ENCODE measurements at places on chromosomes 5 and 9. TPM values are rescaled to one million over a fixed set of nuclear protein-coding genes. Genes with fewer than 3 reads are reported as not detected.

Gene GRM6
- not detected for total RNA-seq

DNA sequence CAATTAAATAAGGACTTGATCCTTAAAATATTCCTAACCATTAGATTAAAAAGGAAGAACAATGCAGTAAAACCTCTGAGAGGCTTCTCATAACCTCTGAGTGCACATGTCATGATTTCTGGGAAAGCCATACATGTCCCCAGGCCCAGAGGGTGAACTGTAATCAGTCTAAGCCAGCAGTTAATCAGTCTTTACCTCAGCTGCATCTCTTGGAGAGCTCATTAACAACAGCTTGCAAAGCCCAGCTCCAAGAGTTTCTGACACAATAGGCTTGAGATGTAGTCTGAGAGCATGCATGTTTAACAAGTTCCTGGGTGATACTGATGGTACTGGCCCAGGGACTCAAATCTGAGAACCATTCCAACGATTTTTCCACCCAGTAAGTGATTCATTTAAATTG is 392.1 kb downstream of the DNAH5 start:
- DNase-seq = no peak

DNA sequence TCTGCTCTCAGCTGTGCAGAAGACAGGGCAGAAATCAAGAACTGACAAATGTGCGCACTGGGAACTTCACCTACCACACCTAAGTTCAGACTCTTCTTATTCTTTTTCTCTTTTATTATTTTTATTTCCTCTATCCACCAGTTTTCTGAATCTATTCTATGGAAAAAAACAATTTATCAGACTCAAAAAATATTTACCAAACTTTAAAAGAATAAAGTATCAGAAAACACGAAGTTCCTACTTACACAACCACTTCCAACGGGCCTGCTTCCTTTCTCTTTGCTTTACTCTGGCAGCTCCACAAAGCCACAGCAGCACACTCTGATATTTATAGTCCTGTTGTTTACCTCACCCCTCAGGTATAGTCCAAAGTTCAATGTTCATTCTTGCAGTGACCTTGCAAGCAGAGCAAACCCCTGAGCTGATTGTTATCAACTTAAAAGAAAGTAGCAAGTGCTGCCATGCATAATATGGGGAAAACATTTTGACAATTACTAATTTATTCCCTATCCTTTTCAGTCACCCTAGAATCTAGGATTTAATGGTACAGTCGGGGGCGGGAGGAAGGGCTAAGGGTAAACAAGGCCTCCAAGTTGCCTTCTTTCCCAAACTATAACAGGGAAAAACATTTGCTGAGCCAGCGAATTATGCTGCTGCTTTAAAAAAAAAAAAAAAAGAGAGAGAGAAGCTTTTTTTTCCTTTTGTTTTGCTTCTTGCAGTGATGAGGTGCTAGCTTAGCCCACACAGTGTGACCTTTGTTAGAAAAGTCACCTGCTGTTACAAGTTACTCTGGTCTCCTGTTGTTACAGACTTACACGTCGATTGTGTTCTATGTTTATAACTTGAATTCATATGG is at the start of gene SELENOP:
SELENOP (minus strand) TSS at position 302 of the 856 bp plus-strand sequence. CDS start 3,539 bp downstream, outside the sequence.
- peak; percentile 51 for DNase-seq

DNA sequence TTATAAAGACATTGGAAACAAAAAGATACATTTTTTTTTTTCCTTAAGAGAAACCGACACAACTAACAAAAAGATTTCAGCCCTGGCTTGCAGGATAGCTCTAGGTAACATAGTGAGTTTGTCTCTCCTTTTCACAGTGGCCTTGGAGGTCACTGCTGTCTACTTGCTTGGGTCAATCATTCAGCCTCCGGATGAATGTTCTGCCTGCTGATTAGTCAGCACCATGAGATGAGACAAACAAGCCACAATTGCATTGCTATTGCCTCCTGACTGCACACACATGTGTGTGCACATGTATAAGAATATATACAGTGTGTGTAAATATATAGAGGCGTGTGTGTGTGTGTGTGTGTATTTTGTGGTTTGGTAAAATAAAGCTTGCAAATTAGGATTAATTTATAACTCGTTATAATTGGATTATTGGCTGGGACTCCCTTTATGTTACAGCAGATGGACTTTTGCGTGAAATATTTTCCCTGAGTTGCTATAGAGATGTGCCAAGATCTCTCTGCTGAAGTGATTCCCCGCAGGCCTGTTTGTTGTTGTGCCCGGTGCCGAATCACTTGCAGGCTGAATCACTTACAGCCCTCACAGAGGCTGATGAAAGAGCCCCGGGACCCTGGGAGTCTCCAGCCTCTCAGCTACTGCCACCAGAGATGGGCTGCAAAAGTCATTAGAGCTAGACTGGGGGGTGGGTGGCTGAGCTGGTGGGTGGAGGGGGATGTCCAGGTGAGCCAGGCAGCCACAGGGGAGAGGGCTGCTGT is 161.2 kb downstream of the FGF18 start:
- no peak for DNase-seq

DNA sequence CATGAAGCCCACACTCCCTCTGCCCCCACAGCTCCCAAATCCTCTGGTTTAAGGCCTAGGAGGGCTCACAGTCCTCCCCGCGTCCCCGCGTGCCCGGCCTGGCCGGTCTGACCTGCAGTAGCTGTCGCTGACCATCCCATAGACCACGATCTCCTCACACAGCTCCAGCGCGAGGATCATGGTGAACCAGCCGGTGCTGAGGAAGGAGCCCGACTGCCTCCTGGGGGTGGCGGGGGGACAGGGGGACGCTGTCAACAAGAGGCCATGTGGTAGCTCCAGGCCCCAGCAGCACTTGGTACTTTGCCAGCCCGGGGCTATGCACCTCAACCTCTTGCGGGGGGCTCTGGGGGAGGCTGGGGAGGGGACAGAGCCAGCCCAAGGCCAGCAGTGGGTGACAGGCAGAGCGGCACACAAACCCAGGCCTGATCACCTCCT is 7.0 kb downstream of the ST6GALNAC4 start:
- DNase-seq = no peak

- no peak for DNase-seq
Observed at GRCh38 chr5:533243-533954, 9.2 kb upstream of the SLC9A3 start.

Gene EIF4E1B
- not detected for total RNA-seq

DNA sequence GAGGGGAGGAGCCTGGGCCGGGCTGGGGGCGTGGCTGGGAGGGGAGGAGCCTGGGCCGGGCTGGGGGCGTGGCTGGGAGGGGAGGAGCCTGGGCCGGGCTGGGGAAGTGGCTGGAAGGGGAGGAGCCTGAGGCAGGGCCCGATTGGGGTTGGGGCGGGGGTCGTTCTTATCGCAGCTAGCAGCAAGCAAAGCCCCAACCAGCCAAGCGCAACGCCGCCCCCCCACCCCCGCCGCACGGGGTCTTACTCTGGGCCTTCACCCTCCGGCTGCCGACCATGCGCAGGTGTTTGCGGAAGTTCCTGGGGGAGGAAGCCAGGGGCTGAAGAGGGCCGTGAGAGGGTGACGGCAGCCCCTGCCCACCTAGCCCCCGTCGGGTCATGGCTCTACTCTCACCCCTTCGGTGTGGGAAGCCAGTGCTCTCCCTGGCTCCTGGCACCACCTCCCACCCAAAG is 5.0 kb downstream of the NSMF start:
- no peak for DNase-seq

- DNase-seq = peak; percentile 83
Observed at GRCh38 chr9:14030375-14031059, 283.4 kb downstream of the NFIB start.

DNA sequence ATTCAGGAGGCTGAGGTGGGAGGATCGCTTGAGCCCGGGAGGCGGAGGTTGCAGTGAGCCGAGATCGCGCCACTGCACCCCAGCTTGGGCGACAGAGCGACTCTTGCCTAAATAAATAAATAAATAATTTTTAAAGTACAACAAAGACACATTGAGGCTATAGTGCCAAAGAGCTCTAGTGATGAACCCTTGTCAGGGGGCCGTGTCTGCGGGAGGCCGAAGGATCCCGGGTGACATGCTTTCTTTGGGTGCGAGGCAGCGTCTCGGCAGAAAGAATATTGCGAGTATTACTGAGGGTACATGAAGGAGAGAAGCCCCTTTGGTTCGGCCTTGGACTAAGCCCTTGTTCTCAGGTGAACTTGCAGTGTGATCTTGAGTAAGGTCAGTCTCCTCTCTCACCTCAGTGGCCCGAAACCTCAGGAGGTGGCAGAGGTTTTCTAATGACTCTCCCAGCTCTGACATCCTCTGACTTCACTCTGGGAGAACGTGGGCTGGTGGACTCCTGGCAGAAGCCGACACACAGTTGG is 397 bp upstream of the RECK start:
- DNase-seq = no peak

DNA sequence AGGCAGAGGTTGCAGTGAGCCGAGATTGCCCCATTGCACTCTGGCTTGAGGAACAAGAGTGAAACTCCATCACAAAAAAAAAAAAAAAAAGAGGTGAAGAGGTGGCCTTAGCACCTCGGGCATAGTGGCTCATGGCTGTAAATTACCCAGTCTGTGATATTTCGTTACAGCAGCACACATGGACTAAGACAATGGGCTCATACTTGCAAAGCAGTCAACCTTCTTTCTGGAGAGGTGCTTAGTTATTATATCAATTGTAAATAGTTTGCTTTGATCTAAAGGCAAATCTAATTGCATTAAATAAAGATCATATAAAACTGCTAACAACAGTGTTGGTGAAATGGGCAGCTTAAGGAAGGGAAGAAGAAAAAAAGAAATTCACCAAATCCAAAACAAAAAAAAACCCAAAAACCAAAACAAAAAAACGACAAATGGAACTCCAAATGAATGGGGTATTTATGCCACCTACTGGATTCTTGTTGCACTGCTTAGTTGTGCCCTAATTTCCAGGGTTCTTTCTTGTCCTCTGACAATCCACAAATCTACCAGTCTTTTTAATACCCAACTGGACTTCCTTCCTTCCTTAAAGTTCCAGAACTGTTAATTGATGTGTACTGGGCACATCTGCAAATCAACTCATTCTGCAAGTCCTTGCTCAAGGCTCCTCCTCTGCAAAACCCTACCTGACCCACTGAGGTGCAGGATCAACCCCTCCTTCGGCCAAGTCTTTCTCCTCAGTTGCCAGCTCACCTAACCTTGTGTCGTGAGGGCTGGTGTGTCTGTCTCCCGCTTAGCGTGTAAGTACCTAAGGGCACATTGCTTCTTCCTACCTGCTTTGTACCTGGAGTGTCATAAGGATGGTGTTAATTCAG is 35.0 kb upstream of the DMRT1 start:
- DNase-seq = peak; percentile 54

DNA sequence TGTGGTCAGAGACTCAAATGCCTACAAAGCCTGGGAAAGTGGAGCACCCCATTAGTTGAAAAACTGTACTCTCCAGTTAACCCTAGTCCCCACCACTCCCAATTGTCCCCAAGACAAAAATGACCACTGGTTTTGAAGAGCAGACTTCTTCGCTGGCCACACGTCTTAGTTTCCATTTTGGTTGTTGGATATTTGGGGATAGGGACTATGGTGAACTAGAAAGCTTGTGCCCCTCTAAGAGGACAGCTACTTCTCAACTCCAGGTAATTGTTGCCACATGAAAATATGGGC is 109.4 kb upstream of the SPRY4 start:
- no peak for DNase-seq

DNA sequence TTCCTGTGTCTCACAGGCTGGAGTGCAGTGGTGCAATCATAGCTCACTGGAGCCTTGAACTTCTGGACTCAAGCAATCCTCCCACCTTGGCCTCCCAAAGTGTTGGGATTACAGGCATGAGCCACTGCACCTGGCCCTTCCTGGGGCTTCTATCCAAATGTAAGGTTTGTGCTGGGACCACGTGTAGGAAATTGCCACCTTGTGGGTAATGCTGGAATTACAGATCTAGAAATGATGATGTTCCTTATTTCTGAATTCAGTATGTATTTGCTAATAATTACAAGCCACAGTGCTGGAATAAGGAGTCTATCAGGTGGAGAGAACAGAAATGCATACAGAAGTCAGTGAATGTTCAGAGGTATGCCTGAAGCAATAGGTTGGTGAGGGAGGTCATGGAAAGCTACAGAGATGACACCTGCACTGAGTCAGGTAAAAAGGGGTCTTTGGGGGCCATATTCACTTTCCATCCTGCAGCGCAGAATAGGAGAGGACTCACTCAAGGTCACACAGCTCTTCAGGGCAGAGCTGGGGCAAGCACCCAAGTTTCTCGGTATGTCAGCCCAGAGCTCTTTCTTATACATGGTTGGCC is 8.8 kb upstream of the IGFBPL1 start:
- peak; percentile 65 for DNase-seq

Gene FTMT
- not detected for total RNA-seq

Gene GMCL2
- not detected for total RNA-seq

- no peak for DNase-seq
Observed at GRCh38 chr5:17174965-17175364, 42.5 kb upstream of the BASP1 start.

- no peak for DNase-seq
Observed at GRCh38 chr5:18920966-18921365, 1067.0 kb downstream of the CDH18 start.

GRCh38 chr5:61256474-61256873 is 75.6 kb upstream of the ZSWIM6 start:
- peak; percentile 3 for DNase-seq

- DNase-seq = no peak
Observed at GRCh38 chr9:127426756-127427155, 2.6 kb downstream of the ZNF79 start.

- no peak for DNase-seq
Observed at GRCh38 chr9:31355965-31356364, 1028.5 kb upstream of the ACO1 start.

GRCh38 chr5:91059409-91059808 is 323.7 kb downstream of the ARRDC3 start:
- DNase-seq = no peak

GRCh38 chr9:125829743-125830142 is 82.6 kb downstream of the PBX3 start:
- DNase-seq = no peak

Gene FOXI1
- not detected for total RNA-seq

DNA sequence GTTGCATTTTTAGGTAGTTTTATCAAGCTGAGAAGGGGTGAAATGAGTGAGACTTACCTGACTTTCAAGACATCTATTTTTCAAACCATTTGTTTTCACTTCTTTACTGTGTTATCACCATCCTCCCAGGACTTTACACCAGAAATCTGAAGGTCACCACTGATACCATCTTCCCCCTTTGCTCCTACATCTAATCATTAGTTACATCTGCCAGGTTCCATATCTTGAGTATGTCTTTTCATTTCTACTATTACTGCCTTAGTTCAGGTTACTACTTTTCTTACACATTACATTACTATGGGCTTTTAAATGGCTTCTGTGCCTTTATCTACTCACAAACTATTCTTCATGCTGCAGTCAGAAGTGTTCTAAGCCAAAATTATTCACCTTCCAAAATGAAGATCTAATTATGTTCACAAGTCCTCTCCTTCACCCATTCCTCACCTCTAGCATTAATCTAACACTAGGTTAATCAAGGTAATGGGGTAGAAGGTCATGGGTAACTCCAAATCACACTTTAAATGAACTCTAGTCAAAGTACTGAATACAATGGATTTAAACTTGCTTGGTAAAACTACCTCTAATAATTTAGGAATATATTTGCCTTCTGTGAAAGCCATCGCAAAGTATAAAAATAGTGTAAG is 2.1 kb upstream of the HSDL2 start:
- DNase-seq = no peak

- DNase-seq = peak; percentile 89
Observed at GRCh38 chr5:34053133-34053532, 10.1 kb upstream of the C1QTNF3 start.

GRCh38 chr5:162444129-162444762 is 376.7 kb downstream of the GABRG2 start:
- no peak for DNase-seq

- DNase-seq = no peak
Observed at GRCh38 chr9:38445154-38446043, 21.1 kb upstream of the IGFBPL1 start.

Data from PC-3 (cell line).